ENCODE measurements at places on chromosomes 4 and X.

DNA sequence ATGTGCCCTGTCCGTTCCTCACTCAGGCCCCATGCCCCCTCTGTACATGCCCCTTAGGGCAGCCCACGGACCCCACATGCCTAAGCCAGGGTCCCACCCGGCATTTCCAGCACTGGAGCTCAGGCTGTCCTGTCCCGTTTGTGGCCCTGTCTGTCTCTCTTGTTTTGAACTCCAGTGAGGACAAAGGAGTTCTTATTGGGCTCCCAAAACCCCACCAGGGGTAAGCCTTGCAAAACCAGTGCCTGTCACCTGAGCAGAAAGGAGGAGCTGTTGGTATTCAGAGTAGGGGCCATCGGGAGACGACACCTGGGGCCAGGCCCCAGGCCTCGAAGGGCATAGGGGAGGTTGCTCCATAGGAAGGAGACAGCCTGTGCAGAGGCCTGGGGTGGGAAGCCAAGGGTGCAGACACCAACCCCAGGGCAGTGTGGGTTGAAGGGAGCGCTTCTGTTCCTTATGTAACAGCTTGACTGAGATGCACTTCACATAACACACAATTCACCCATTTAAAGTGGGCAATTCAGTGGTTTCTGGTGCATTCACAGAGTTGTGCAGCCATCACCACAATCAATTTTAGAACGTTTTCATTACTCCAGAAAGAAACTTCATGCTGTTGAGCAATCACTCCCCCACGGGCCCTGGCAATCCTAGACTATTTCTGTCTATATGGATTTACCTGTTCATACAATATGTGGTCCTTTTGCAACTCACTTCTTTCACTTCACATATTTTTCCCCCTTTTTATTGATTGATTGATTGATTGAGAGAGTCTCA is 31.7 kb downstream of the MAN2B2 start:
- no peak for DNase-seq

GRCh38 chrX:111083081-111083480 is 12.9 kb upstream of the PAK3 start:
- no peak for DNase-seq

DNA sequence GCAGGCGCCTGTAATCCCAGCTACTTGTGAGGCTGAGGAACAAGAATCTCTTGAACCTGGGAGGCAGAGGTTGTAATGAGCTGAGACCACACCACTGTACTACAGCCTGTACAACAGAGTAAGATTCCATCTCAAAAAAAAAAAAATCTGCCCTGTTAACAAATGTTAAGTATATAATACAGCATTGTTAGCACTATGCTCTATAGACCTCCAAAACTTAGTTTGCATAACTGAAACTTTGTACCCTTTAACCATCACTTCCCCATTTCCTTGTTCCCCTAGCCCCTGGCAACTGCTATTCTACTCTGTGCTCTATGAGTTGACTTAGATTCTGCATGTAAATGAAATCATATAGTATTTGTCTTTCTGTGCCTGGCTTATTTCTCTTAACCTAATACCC is 76.7 kb downstream of the TAB3 start:
- DNase-seq: no peak

GRCh38 chr4:76011700-76012387 is 4.5 kb upstream of the CXCL9 start:
- DNase-seq: no peak

- no peak for DNase-seq
Measured at GRCh38 chr4:107077192-107077591, 41.1 kb upstream of the DKK2 start.

GRCh38 chr4:183369073-183369472 is 46.8 kb upstream of the CLDN24 start:
- no peak for DNase-seq

DNA sequence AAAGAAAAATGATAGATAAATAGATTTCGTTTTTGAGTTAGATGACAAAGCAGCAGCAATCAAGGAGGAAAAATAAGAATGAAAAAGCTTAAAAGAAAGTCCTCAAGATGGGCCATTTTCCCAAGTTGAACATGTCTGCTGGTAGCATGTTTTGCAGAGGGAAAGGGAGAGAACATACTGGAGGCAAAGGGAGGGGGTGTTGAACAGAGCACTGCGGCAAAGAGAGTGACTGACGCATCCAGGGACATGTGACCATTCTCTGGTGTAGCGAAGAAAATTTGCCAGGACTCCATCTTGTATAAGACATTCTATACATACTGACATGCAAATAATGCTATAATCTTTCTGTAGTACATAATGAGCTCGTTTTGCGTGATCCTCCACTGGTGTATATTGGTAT is 1.2 kb downstream of the LINC00632 start:
- peak; percentile 74 for DNase-seq
